ENCODE measurements at places on chromosomes 12 and 14.

DNA sequence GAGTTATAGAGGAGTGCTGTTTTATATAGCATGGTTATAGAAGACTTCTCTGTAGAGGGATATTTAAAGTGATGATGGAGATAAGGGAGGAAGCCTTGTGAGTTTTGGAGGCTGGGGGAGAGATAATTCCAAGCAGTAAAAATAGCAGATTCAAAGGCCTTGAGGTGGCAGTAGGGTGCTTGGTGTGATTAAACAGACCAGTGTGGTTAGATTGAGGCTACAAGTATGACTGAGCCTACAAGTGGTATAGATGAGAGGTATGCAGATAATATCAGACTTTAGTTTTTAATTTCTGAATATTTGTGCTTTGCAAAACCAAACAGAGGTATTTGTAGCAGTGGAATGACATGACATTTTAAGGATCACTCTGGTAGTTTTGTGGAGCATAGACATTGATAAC is 20.3 kb downstream of the FANCM start:
- no peak for DNase-seq

DNA sequence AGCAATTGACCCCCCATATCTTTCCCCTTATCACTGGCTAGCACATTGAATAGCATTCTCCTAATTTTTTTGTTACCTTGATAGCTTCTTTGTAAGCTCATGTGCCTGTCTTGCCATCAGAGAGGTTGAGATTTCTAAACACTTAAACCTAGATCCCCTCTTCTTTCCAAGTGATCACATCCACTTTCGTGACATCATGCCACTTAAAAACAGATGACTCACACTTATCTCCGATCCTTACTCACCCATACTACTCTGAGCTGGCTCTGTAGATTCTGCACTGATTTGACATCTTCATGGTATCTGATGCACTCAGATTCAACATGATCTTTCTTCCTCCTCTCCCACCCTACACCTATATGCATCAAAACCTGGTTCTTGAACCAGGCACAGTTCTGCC is 10.5 kb downstream of the GPR137C start:
- no peak for DNase-seq

GRCh38 chr12:40650038-40650704 is 42.1 kb upstream of the CNTN1 start:
- DNase-seq, result no peak

- no peak for DNase-seq
These were observed 114.0 kb downstream of the ETNK1 start for GRCh38 chr12:22738945-22739344.

- no peak for DNase-seq
These were observed 86.3 kb downstream of the TMEM132C start for GRCh38 chr12:128353301-128353700.

DNA sequence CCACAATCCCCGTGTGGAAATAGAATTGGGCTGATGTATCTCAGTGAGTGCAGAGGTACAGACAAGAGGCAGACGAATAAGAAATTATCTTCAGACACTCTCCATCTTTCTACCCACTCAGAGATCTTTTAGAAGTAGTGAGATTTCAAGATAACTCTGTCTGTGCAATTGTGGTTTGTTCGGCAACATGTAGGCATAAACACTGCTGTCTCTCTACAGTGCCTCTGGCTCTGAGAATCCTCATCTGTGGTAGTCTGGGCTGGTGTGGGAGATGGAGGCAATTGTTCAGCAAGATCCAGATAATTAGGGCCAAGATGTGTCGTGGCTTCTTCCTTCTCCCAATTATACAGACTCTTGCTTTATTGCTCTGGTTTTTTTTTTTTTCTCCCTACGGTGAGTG is 3.1 kb downstream of the HOXC13 start:
- DNase-seq, result no peak

GRCh38 chr12:79848339-79848738 is 86.6 kb downstream of the PPP1R12A start:
- no peak for DNase-seq

GRCh38 chr12:48601013-48601756 is 31.3 kb upstream of the LALBA start:
- no peak for DNase-seq

GRCh38 chr14:64541261-64541971 is 875 bp downstream of the HSPA2 start:
- no peak for DNase-seq

All from effector CD4-positive, alpha-beta T cell (primary cell).